Right atrium auricular region (tissue), 2 donors: ENCODE measurements at places on chromosomes 11 and 22. TPM values are rescaled to one million over a fixed set of nuclear protein-coding genes. Genes with fewer than 3 reads are reported as not detected.

GRCh38 chr22:45977551-45978274 lies 751 bp upstream of the WNT7B start:
- no peak overlapping the region for H3K4me3 ChIP-seq
- DNase-seq = no peak
- no peak overlapping the region for H3K27ac ChIP-seq
- peaks cover 3% of the 10 kb centered on the region for H3K4me1 ChIP-seq

- DNase-seq = no peak
- H3K27ac ChIP-seq = peak overlapping the region; percentile 78
- H3K4me1 ChIP-seq = no peaks in the 10 kb centered on the region
These were observed 102.9 kb upstream of the GAL start for GRCh38 chr11:68581439-68581838.

GRCh38 chr11:7520981-7521487 lies 7.2 kb downstream of the PPFIBP2 start:
- H3K27me3 ChIP-seq = no peaks in the 10 kb centered on the region
- peaks cover 5% of the 10 kb centered on the region for H3K4me1 ChIP-seq
- DNase-seq = no peak
- peak overlapping the region; percentile 19 for H3K27ac ChIP-seq
- H3K36me3 ChIP-seq = no peaks in the 10 kb centered on the region
- no peak overlapping the region for H3K4me3 ChIP-seq

DNA sequence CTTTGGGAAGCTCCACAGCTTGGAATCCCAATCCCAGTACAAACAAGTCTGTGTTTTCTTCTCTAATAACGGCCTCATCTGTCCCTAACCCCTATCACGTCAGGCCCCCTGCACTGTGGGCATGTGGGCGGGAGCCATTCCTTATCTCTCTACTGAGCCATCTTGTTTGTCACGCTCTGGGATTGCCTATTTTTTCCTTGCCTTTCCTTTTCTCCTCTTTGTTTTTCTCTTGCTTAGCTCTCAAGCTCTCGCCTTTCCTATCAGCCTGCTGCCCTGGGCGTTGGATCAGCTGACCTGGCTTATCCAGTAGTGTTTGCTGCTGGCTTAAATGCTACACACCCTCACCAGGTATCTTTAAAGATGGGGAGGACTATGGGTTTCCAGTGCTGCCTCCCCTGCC lies 35.8 kb downstream of the ARHGAP1 start:
- no peak overlapping the region for H3K4me3 ChIP-seq
- no peaks in the 10 kb centered on the region for H3K27me3 ChIP-seq
- peak overlapping the region; percentile 72 for H3K27ac ChIP-seq
- H3K36me3 ChIP-seq = peaks cover 45% of the 10 kb centered on the region
- H3K4me1 ChIP-seq = peaks cover 43% of the 10 kb centered on the region

GRCh38 chr11:119447664-119448242 lies 24.8 kb upstream of the THY1 start:
- H3K27ac ChIP-seq = no peak overlapping the region
- H3K36me3 ChIP-seq = no peaks in the 10 kb centered on the region
- H3K4me3 ChIP-seq = no peak overlapping the region
- DNase-seq = no peak

- peak; percentile 97 for DNase-seq
- H3K27ac ChIP-seq = peak within 1 kb of the TSS; percentile 98
- H3K27me3 ChIP-seq = no peaks in the 10 kb centered on the region
These were observed at the start of gene TEAD1 for GRCh38 chr11:12673924-12674570. TEAD1 (plus strand) TSS chr11:12674421.

- no peaks in the 10 kb centered on the region for H3K4me1 ChIP-seq
- no peak overlapping the region for H3K27ac ChIP-seq
- H3K27me3 ChIP-seq = no peaks in the 10 kb centered on the region
- no peaks in the 10 kb centered on the region for H3K36me3 ChIP-seq
- no peak overlapping the region for H3K4me3 ChIP-seq
These were observed 924.3 kb downstream of the TBC1D22A start for GRCh38 chr22:47686594-47687345.

DNA sequence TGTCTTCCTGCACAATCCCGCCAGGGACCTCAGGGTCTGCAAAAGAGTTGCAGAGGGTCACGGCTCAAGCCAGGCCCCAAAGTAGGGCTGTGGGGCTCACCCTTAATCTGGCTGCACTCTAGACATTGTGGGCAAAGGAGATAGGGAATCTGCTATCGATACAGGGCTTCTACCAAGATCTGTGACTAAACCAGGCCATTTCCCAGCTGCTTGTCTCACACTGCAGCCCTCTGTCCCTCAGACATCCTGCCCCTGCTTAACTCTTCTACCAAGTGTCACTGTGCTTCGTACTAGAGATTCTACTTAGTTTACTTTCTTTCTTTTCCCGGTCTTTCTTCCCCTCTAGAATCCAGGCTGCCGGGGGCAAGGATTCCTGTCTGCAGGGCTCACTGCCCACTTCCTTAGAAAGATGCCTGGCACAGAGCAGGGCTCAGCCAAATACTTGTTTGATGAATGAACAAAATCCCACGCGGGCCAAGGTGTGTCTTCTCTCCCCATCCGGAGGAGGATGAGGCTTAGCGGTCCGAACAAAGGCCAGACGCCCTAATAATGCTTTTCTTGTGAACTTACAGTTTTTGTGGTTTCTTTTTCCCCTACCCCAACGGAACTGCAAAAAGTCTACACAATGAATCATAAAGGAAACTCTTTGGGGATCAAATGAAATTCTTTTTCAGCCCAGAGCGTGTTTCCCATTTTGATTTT lies 61.3 kb upstream of the ANO1 start:
- H3K27me3 ChIP-seq = no peaks in the 10 kb centered on the region
- H3K4me3 ChIP-seq = no peak overlapping the region
- H3K27ac ChIP-seq = no peak overlapping the region
- no peak for DNase-seq
- no peaks in the 10 kb centered on the region for H3K36me3 ChIP-seq

DNA sequence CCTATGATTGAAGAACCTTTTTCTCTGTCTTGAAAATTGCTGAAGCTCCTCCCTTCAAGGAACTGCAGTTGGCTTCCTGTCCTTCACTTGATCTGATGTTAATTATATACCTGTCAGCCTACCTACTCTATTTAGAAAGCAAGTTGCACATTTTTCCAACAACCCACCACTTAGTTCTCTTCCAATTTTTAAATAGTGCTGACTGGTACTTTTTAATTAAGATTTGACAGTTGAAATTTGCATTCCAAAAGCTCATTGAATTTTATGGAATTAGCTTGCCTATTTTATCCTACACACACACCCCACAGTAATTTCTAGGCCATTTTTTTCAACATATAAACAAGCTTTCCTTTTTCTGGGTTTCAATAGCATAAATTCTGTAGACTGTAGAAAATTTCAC lies 820.3 kb upstream of the FAT3 start:
- H3K27ac ChIP-seq = no peak overlapping the region
- no peaks in the 10 kb centered on the region for H3K4me1 ChIP-seq
- H3K36me3 ChIP-seq = no peaks in the 10 kb centered on the region
- no peak for DNase-seq

DNA sequence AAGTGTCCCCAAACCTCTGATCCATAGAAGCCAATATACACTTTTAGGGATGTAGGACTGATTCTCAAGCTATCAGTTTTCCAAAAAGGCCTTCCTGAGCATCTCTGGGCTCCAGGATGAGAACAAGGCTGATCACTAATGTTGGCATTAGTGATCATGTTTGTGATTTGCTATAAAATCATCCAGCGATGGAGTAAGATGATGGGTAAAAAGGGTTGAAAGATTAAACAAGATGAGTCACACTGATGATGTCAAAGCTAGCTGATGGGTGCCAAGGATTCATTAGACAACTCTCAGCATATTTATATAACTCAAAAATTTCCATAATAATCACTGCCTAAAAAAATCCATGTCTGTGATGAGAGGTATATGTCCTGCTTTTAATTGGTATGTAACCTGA lies 42.8 kb downstream of the ZNF280B start:
- no peak for DNase-seq
- H3K36me3 ChIP-seq = no peaks in the 10 kb centered on the region
- H3K27ac ChIP-seq = no peak overlapping the region
- H3K27me3 ChIP-seq = no peaks in the 10 kb centered on the region
- no peak overlapping the region for H3K4me3 ChIP-seq
- no peaks in the 10 kb centered on the region for H3K4me1 ChIP-seq

BTBD18 gene
- total RNA-seq = not detected

RASL10A gene
- total RNA-seq = 1.8 TPM

OR52I1 gene
- total RNA-seq = not detected

SOX10 gene
- 7.0 TPM for total RNA-seq

OR56A5 gene
- total RNA-seq = not detected

MUC5AC gene
- total RNA-seq = not detected
